NCI-H82 (cell line): ENCODE measurements at places on chromosomes 11 and 22.

- no peak for DNase-seq
Measured at GRCh38 chr11:3136546-3137455, 28.3 kb downstream of the OSBPL5 start.

DNA sequence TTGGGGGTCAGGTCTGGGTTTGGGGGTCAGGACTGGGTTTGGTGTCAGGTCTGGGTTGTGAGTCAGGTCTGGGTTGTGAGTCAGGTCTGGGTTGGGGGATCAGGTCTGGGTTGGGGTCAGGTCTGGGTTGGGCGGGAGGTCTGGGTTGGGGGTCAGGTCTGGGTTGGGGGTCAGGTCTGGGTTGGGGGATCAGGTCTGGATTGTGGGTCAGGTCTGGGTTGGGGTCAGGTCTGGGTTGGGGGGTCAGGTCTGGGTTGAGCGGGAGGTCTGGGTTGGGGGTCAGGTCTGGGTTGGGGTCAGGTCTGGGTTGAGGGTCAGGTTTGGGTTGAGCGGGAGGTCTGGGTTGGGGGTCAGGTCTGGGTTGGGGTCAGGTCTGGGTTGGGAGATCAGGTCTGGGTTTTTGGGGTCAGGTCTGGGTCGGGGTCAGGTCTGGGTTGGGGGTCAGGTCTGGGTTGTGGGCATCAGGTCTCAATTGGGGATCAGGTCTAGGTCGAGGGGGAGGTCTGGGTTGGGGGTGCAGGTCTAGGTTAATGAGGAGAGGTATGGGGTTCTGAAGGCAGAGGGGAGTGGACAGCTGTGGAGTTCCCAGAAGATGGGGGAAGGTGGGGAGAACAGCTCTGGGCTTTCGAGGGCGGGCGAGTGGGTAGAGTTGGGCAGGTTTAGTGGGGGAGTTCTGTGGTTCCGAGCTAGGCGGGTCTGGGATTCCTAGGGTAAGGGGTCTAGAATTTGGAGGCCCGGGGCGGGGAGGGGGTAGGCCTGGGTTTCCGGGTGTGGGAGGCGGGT, 629 bp downstream of the TTLL8 start:
- DNase-seq, result no peak

- no peak for DNase-seq
Measured at GRCh38 chr22:39317084-39317774, 2.2 kb downstream of the RPL3 start.

DNA sequence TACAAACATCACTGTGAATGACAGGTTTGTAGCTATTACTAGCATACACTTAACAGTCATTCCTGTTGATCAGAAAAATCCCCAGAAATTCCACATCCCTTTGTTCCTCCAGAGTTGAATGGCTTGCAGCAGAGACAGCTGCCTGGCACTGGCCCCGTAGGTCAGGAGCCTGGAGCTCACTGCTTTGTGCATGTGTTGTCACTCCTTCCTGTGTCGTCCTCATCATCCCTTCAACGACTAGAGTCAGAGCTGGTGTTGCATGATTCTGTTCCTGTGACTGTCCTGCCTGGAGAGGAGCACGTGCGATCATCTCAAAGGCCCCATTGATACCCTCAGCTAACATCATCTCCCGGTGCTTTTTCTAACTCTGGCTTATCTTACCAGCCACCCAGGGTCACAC, 58.3 kb downstream of the LDLRAD3 start:
- DNase-seq, result no peak

DNA sequence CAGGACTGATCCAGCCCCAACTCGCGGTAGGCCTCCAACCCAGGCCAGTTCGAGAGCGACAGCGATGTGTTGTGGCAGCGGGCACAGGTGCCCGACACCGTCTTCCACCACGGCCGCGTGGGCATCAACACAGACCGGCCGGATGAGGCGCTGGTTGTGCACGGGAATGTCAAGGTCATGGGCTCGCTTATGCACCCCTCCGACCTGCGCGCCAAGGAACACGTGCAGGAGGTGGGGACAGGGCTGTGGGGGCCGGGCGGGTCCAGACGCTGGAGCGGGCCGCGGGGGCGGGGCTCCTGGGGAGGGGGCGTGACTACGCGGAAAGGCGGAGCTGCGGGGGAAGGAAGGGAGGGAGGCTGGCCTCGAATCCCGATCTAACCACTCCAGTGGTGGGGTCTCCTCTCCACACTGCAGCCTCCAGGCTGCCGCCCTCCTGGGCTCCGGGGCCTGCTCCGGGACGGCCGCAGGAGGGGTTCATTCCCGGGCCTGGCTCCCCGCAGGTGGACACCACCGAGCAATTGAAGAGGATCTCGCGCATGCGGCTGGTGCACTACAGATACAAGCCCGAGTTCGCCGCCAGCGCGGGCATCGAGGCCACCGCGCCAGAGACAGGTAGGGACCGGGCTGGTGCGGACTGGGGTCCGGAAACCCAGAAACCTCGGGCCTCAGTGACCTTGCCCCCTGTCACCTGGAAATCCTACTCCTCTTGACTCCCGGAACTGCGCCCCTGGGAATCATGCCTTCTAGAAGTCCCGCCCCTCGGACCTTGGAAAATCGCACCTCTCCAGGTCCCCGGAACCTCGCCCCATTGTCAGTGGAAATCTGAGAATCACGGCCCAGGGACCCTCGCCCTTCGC, 14.9 kb downstream of the TMEM258 start:
- DNase-seq, result peak; percentile 33

DNA sequence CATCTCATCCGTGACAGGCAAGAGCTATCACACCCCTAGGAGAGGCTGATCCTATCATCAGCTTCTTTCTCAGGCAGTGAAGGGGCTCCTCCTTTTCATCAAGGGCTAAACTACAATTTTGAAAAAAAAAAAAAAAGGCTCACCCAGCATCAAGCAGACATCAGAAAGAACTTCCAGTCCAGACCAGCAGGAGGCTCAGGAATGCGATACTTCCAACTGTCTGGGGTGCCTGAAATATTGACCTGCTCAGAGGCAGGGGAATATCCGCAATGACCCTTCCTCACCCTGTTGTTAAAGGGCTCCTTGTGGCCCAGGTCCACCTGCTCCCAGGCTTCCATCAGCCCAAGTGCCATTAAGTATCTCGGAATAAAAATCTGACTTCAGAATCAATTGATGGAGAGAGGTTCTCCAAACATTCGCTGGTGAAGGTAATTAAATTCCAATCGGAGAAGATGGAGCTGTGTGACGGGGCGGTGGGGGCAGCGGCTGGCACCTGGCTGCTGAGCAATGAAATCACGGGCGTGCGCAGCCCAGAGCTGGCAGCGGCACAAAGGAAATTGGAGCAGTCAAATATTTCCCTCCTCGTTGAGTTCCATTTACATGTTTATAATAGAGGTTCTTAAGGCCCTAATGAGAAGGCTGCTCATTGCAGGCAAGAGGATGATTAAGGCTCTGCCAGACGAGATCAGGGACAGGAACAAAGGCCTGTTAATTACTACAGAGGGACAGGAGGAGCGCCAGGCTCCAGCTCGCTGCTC, 69.0 kb upstream of the THY1 start:
- peak; percentile 37 for DNase-seq

- no peak for DNase-seq
Measured at GRCh38 chr11:31706357-31706756, 104.8 kb downstream of the PAX6 start.

DNA sequence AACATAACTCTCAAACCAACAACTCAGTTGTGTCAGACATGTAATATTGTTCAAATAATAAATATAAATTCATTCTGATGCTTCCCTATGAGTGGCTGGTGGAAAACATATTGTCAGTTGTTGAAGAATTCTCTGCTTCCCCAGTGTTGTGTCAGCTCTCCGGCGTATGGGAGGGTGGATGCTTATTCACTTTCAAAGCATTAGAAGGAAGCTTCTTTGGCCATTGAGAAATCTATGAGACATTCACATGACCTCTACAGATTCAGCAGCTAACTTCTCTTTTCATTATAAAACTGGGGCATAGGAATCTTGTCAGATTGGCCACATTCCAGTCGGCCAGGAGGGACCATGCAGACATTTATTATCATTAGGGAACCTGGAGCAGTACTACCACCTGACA, 2.9 kb downstream of the OR51V1 start:
- DNase-seq, result no peak

DNA sequence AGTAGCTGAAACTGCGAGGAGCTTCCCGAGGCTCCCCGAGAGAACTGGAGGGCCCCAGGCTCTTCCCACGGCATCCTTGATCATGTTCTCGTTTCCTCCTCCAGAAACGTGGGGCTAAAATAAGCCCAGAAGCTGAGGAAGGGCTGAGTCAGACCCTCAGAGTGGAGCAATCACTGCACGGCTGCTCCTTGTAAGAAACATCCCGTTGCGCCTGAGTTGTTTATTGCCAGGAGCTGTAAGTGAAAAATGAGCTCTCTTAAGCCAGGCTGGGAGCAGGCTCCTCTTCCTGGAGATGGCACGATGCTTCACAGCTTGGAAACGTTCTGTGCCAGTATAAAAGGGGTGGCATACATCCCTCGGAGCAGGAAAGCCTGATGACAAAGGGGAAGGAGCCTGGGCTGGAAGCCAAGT, 47.3 kb upstream of the SYN3 start:
- no peak for DNase-seq

DNA sequence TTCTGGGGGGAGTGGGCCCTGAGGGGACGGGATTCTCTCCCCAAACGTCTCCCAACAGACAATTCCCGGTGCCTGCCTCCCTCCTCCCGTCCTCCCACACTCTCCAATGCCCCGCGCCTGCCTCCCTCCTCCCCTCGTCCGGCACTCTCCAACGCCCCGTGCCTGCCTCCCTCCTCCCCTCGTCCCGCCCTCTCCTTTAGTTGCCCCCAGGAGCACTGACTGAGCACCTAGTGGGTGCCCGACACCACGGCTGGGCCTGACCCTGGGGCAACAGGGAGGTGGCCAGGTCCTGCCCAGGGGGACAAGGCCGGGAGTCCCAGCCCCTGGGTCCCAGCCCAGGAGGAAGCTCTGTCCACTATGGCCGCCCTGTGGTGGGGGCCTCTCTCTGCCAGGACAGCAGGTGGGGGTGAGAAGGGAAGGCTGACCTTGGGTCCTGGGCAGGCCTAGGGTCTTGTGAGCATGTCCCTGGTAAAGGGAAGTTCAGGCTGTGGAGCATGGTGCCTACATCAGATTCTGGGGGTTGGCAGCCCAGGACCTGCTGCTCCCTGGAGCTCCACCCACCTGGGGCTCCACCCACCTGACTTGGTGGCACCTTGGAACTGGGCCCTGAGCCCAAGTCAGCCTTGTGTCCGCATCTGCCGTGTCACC, 942.3 kb downstream of the BRD1 start:
- DNase-seq, result no peak

- no peak for DNase-seq
Measured at GRCh38 chr22:35970616-35971455, 57.8 kb downstream of the RBFOX2 start.

DNA sequence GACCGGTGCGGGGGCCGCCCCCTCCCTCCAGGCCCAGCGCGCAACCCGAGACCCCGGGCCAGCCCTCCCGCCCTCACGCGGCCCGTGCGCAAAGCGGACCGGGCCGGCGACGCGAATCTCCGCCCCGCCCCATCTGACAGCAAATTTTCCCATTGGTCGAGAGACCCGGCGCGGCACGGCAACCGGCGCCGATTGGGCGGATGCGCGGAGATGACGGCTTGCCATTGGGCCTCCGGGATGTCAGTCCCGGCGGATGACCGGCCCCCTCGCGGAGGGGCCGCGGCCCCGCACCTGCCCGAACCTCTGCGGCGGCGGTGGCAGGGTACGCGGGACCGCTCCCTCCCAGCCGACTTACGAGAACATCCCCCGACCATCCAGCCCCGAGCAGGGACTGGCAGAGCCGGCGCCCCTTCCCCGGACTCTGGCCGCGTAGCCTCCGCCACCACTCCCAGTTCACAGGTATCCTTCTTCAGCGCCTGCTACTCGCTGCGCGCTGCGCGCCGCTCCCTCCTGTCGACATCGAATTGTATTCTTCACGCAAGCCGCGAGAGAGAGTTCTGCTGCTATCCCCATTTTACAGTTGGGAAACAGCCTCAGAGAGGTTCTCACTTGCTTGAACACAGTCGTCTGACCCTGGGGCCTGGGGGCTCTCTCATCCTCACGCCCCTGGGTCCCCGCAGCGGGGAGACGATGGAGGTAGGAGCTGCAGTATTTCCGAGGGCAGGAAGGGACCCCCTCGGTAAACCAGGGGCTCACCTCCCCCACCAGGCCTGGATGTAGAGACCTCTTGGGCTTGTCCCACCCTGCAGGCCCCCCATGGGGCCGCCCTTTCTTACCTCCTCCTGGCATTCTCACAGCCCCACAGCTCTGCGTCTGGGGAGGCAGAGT, at the start of gene ARVCF:
ARVCF (minus strand) TSS at position 90 of the 888 bp plus-strand sequence. CDS start 26,029 bp downstream, outside the sequence.
- peak; percentile 89 for DNase-seq

DNA sequence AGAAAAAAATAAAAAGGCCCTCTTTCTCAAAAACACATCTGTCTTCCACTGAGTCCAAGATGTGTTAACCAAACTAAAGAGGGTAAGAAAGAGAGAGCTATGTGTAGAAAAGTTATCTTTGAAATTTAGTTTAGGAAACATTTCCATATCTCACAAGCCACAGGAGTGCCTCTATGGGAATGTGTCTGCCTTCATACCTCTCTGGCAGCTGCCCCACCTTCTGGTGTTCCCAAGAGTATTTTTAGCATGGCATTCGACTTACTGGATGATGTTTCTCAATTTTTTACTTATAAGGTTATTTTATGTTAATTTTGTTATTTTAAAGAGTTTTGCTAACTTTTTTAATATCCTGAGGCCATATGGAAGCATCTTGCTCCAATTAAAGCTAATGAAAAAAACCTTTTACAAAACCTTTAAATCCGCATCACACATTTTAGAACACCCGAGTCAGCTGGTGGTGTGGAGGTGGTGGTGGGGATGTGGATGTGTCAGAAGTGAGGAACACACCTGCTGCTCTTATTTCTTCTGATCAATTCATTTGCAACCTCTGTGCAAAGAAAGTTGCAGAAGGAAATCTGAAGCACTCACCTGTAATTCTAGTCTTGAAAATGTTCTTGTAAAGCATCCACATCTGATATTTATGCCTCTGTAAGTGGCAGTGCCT, 112.2 kb downstream of the NCAM1 start:
- DNase-seq, result no peak

- peak; percentile 61 for DNase-seq
Measured at GRCh38 chr22:29765905-29766631, 739 bp downstream of the ZMAT5 start.

DNA sequence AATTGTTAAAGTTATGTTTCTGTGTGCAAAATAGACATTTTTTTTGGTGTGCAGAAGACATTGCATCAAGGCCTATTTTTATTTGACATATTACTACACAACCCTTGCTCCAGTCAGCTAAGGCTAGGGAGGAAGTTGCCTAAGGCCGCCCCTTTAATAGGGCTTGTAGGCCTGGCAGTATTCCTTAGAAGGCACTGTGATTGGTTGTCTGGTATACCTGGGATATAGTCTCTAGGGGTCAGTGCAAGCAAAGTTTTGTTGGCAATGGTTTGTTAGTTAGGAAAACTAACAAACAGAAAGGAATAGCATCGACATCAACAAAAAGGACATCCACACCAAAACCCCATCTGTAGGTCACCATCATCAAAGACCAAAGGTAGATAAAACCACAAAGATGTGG, 16.9 kb downstream of the CCDC15 start:
- peak; percentile 46 for DNase-seq
